ENCODE measurements at places on chromosomes 5 and 9. TPM values are rescaled to one million over a fixed set of nuclear protein-coding genes. Genes with fewer than 3 reads are reported as not detected.

- DNase-seq: peak; percentile 74
Measured at GRCh38 chr9:137200311-137201204, at the start of gene TPRN. TPRN (minus strand) TSS chr9:137200741; CDS start chr9:137200711, 30 bp downstream.

ALDOB gene
- not detected for total RNA-seq

DNA sequence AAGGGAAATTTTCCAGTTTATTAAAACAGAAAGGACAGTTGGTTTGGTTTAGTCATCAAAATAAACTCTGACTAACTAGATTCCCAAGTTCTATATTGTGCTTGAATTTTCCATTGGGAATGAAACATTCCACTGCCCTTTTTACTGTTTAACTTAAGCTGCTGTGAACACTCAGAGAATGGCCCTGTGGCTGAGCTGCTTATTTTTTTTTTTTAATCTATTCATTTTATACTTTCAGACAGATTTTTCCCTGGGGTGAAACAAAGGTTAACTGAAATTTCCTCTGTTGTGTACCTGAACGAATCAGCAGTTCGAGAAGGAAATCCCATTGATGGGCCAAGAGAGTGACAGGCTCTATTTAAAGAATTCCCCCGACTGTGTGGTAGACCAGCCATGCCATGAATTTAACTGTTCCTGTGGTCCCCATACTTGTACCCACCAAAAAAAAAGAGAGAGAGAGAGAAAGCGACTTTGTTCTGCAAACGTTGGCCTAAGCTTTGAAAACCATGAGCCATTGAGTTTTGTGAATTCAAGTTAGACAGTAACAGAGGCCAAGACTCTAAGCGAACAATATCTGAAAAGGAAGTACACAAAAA, 138.7 kb upstream of the GRHPR start:
- DNase-seq: peak; percentile 46

STPG3 gene
- total RNA-seq: not detected

DNA sequence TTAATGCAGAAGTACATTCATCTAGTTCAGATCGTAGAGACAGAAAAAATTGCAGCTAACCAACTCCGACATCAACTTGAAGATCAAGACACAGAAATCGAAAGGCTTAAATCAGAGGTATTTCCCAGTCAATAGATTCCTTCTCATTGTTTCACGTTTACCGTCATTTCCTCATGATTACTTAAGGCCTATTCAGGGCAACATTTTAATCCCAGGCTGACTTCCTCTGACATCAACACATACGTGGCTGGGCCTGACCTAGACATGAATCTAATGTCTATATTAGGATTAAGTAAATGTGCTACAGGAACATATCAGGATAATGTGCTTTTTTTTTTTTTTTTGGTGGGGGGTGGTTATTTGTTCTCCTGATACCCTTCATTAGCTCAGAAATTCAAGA, 107.9 kb downstream of the RASGRF2 start:
- DNase-seq: no peak

DNA sequence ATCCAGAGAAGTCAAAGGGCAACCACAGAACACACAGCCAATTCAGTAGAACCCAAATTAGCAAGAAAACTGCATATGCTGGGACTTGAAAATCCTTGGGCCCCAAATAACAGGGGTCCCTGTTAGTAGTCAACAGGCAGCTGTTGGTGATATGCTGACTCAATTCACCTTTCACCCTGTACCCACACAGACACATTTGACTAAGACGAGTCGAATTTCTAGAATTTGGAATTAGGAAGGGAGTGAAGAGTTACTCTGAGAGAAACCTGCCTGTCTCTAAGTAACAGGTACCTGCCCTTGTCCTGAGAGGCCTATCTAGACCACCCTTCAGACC, 821 bp upstream of the VCP start:
- no peak for DNase-seq

TGFBI gene
- total RNA-seq: 371 TPM

GRCh38 chr9:79353856-79354520, 217.8 kb upstream of the TLE4 start:
- DNase-seq: no peak

GRCh38 chr5:157323107-157323706, 57.3 kb downstream of the CYFIP2 start:
- DNase-seq: no peak

NR2F1 gene
- 14.8 TPM for total RNA-seq

SMAD5 gene
- 34.1 TPM for total RNA-seq

IL13 gene
- total RNA-seq: not detected
